ENCODE measurements at places on chromosomes 1 and 21. TPM values are rescaled to one million over a fixed set of nuclear protein-coding genes. Genes with fewer than 3 reads are reported as not detected.
A peak's percentile ranks its signal among the peaks of the same experiment; 100 is the strongest.

DNA sequence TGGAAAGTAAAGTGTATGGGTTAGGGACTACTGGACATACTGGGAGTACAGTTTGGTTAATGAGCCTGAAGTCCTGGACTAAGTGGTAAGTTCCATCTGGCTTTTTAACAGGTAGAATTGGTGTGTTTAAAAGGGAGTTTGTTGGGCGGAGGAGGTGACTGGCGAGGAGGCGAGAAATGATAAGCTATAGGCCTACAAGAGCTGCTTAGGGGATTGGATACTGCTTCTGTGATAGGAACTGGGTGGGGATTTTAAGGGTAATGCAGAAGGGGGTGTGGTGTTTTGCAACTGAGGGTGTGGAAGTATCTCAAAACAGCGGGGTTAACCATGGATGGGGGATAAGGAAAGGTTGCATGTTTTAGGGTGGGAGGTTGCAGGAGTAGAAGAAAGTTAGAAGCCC lies 3.5 kb downstream of the ERVH48-1 start:
- DNase-seq, result no peak

DNA sequence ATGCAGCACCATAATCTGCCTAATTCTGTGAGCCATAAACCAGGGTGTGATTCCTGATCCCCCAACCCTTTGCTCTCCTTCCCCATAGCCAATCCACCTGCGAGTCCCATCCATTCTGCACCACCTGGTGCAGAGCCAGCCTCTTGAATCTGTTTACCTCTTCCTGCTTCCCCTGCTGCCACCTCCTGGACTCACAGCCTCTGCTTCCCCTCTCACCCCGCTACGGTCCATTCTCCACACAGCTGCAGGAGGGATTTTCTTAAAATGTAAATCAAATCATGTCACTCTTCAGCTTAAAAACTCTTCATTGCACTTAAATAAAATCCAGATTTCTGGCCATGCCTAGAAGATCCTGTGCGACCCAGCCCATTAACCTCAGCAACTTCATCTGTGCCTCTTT lies 186.7 kb downstream of the FOXD2 start:
- no peak for DNase-seq

- no peak for DNase-seq
Measured at GRCh38 chr1:151309811-151310323, 17.3 kb downstream of the PI4KB start.

GRCh38 chr21:18369115-18369514 lies 34.5 kb downstream of the TMPRSS15 start:
- DNase-seq, result no peak

DNA sequence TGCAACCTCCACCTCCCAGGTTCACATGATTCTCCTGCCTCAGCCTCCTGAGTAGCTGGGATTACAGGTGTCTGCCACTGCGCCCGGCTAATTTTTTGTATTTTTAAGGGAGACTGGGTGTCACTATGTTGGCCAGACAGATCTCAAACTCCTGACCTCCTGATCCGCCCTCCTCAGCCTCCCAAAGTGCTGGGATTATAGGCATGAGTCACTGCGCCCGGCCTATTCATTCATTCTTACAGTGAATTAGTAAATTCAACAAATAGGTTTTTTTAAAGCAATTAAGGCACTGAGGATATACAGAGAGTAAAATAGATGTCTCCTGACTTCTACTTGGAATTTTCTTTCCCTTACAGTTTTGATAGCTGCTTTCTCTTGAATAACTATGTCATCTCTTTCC lies 43.5 kb downstream of the CDC42 start:
- no peak for DNase-seq

Gene LCE1B
- total RNA-seq, result not detected

- DNase-seq, result no peak
Measured at GRCh38 chr21:43619856-43620255, 39.4 kb downstream of the HSF2BP start.

GRCh38 chr1:76868154-76868882 lies 1.0 kb downstream of the ST6GALNAC5 start:
- DNase-seq, result no peak

Gene CYP4X1
- 1.5 TPM for total RNA-seq

- DNase-seq, result peak; percentile 83
Measured at GRCh38 chr1:32336963-32337675, 1.1 kb upstream of the MARCKSL1 start.

Measured in Right ventricle myocardium inferior (tissue), 1 donor.